Heart right ventricle (tissue), 16 donors: ENCODE measurements at places on chromosomes 1 and 21. TPM values are rescaled to one million over a fixed set of nuclear protein-coding genes. Genes with fewer than 3 reads are reported as not detected.

DNA sequence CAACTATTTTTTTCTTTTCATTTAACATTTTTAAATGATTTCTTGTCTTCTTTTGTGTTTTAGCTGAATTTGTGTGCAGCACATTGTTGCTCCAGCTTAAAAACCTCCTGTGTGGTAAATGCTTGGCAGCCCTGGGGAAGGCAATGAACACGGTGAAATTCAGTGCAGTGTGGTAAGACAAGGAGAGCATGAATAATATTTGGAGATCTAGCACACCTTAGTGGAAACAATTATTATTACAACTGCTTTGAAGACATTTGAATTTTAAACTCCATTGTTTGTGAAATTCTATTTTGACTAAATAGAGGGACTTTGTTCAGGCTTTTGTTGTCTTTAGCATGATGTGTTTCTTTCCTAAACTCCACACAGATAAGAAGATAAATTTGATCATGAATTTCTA lies 242.6 kb upstream of the CXADR start:
- no peaks in the 10 kb centered on the region for H3K27me3 ChIP-seq
- no peaks in the 10 kb centered on the region for H3K36me3 ChIP-seq
- no peak for DNase-seq

GRCh38 chr1:225318706-225319575 lies 108.9 kb downstream of the LBR start:
- no peak for DNase-seq
- H3K27me3 ChIP-seq, result peaks cover 13% of the 10 kb centered on the region
- H3K4me3 ChIP-seq, result no peak overlapping the region
- H3K27ac ChIP-seq, result no peak overlapping the region

GRCh38 chr1:206524739-206525364 lies 17.5 kb downstream of the RASSF5 start:
- no peak overlapping the region for H3K4me3 ChIP-seq
- no peaks in the 10 kb centered on the region for H3K27me3 ChIP-seq
- H3K36me3 ChIP-seq, result no peaks in the 10 kb centered on the region
- DNase-seq, result no peak
- H3K4me1 ChIP-seq, result peaks cover 13% of the 10 kb centered on the region

DNA sequence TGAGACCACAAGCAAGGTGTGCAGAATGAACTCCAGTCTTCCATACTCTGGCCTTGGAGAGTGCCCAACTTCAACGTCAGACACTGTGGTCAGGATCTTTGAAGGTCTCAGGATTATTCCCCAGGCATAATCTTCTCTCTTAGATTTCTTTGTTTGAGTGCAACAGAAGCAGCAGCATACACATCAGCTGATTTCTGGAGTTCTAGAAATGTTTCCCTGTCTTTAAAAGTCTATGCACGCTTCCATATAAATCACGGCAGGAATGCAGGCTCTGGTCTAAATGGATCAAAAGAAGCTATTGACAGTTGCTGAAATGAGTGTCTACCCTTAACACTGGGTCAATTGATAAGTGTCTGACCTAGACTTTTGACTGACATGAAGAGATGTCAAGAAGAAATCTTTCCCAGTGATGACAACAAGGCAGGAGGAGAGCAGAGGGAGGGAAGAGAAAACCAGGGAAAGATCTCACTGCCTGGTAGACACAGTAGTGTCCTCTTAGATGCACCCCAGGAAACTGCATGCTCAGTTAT lies 279.7 kb downstream of the SPATA17 start:
- H3K4me3 ChIP-seq, result no peak overlapping the region
- no peaks in the 10 kb centered on the region for H3K27me3 ChIP-seq
- H3K27ac ChIP-seq, result no peak overlapping the region
- DNase-seq, result no peak

DNA sequence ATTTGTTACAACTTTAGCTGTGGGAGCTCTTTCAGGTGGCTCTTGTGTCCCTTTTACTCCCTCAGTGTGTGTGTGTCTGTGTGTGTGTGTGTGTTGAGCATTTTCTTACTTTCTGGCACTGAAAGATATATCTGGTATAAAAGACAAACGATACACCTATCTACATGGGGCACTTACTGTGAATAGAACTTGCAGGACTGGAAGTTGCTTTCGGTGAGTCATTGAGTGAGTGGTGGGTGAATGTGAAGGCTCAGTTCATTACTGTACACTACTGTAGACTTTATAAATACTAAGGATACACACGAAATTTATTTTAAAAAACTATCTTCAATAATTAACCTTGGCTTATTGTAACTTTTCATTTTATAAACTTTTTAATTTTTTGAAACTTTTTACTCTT lies 38.7 kb downstream of the BTBD8 start:
- H3K27ac ChIP-seq, result no peak overlapping the region

MAN1C1 gene
- 9.7 TPM for total RNA-seq

TMEM61 gene
- total RNA-seq, result not detected
